ENCODE measurements at places on chromosomes 16 and 17.
A peak's percentile ranks its signal among the peaks of the same experiment; 100 is the strongest.

GRCh38 chr17:65332375-65332774 is 195.2 kb downstream of the RGS9 start:
- DNase-seq, result no peak

- DNase-seq, result no peak
Measured at GRCh38 chr17:42055027-42055426, 4.6 kb upstream of the C17orf113 start.

- no peak for DNase-seq
Measured at GRCh38 chr17:64491034-64491860, 5.6 kb downstream of the POLG2 start.

GRCh38 chr17:65850486-65850885 is 289.0 kb upstream of the AXIN2 start:
- no peak for DNase-seq

- DNase-seq, result no peak
Measured at GRCh38 chr17:63587770-63588169, 12.9 kb upstream of the TACO1 start.

- DNase-seq, result no peak
Measured at GRCh38 chr17:53191878-53192277, 630.8 kb upstream of the KIF2B start.

- no peak for DNase-seq
Measured at GRCh38 chr17:66405836-66406677, 103.6 kb downstream of the PRKCA start.

DNA sequence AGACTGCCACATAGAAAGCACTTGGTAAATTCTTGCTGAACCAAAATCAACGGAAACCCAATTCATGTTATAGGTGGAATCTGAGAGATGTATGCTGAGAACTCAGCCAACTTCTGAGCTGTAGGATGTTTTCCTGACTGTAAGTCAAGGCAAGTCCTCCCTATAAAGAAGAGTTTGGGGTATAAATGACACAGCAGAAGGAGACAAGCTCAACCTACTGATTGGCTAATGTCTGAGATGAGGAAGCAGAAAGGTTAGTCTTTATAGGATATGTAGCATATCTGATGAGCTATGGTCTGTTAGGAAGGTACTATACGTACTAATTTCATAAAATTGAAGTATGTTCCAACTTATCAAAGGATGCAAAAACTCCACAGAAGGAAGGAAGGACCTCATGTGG is 99.5 kb downstream of the XYLT1 start:
- no peak for DNase-seq

GRCh38 chr16:13098536-13098935 is 197.1 kb downstream of the SHISA9 start:
- no peak for DNase-seq

DNA sequence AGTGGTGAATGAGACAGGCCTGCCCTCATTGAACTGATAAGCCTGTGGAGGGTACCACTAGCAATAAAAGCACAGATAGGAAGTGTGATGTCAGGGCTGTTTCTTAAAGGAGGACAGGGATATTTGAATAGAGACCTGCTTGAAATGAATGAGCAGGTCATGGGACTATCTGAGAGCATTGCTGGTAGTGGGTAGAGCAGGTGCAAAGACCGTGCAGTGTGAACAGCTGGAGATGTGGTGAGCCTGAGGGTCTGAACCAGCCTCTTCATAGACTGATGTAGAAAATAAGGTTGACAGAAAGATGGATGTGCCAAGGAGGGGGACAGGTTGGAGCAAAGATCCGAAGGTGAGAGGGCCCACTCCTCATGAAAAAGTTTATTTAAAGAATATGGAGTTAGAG is 2.4 kb downstream of the NUP93 start:
- DNase-seq, result no peak

DNA sequence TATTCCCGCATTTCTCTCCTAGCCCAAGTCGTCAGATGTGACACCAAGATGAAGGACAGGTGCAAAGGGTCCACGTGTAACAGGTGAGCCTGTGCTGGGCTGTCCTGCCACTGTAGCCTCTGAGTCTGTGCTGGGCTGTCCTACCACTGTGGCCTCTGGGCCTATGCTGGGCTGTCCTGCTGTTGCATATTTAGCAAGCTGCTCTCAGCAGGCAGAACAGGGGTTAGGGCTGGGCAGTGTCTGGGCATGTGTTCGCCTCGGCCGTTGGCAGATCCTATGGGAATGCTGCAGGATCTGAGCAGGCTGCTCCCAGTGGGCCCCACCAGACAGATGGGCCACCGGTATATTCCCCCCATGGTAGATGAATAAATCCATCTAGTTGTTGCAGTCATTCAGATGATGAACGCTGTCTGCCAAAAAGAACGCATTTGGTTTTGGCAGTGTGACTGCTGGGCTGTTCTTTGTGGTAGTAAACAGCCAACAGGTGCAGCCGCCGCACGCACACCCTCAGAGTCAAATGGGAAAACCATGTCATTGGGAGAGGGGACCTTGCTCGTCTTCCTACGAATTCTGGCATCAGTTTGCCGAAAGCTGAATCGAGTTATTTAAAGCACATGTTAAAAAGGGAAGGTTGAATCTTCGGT is 49.2 kb downstream of the CRISPLD2 start:
- DNase-seq, result no peak

GRCh38 chr17:65438708-65439294 is 122.6 kb downstream of the AXIN2 start:
- DNase-seq, result no peak

DNA sequence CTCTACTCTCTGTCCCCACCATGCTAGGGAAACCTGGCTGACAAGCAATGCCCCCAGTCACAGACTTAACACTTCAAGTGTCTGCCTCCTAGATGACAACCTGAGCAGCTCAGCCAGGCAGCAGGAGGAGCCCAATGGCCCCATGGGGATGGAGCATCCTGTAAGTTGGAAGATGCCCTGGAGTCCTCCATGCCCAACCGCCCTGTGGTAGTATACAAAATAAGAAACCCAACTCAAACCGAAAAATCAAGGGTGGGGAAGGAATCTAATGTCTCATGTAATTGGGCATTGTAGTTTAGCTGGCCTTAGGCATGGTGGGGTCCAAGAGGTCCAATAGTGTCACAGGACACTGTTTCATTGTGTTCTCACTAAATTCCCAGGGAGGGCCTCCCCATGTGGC is 104.0 kb downstream of the AIPL1 start:
- no peak for DNase-seq

- peak; percentile 29 for DNase-seq
Measured at GRCh38 chr17:16215002-16215272, 397 bp downstream of the NCOR1 start.

DNA sequence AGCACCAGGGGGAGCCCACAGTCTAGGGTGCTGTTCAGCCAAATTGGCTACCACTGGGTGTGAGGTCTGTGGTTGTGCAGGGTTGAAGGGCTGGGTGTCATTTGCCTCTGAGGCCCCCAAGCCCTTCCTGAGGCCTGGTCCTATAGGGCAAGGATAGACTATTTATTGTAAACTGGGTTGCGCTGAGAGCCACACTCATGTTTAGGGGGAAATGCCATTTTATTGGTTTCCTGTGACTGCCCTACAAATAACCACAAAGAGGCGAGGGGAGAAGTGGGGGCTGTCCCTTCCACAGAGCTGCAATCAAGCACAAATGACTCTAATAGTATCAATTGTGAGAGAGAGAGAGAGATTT is 3.6 kb upstream of the ZCCHC14 start:
- no peak for DNase-seq

GRCh38 chr16:67760956-67761230 is 41.8 kb upstream of the GFOD2 start:
- no peak for DNase-seq

DNA sequence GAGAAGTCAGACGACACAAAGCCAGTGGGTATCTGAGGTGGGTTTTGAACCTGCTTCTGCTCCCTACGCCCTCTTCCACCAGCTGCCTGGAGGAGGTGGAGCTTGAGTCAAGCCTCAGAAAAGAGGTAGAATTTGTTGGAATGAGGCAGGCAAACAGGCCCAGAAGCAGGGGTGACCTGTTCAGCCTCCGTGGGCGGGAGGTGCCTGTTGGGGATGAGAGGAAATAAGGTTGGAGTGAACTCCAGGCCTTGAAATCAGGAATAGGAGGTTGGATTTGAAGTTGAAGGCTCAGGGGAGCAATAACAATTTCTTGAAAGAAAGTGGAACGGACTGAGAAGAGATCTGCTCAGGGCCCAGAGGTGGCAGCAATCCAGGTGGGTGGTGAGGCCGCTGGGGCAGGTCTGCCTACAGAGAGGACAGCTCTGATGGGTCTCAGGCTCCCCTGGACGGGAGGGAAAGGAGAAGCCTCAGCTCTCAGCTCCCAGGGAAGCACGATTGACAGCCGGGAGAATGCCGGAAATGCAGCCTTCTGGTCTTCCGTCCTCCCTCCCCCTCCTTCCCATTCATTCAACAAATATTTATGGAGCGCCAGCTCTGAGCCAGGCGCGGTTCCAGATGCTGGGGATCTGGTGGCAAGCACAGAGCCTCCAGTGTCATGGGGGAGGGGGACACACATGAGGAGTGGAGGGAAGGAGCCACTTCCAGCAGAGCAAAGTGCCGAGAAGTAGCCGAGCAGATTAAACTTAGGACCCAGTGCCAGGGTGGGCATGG is 61.9 kb upstream of the CIBAR2 start:
- no peak for DNase-seq

- DNase-seq, result no peak
Measured at GRCh38 chr16:17556276-17557052, 85.7 kb upstream of the XYLT1 start.

DNA sequence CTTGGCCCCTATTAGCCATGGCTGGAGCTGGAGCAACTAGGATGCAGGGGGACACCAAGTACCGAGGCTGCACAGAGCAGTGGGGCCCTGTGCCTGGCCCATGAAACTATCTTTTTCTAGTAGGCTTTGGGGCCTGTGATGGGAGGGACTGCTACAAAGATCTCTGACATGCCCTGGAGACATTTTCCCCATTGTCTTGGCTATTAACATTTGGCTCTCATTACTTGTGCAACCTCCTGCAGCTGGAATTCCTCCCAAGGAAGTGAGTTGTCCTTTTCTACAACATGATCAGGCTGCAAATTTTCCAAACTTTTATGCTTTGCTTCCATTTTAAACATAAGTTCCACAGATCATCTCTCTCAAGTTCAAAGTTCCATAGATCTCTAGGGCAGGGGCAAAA is 174.7 kb upstream of the ANKFN1 start:
- DNase-seq, result no peak

DNA sequence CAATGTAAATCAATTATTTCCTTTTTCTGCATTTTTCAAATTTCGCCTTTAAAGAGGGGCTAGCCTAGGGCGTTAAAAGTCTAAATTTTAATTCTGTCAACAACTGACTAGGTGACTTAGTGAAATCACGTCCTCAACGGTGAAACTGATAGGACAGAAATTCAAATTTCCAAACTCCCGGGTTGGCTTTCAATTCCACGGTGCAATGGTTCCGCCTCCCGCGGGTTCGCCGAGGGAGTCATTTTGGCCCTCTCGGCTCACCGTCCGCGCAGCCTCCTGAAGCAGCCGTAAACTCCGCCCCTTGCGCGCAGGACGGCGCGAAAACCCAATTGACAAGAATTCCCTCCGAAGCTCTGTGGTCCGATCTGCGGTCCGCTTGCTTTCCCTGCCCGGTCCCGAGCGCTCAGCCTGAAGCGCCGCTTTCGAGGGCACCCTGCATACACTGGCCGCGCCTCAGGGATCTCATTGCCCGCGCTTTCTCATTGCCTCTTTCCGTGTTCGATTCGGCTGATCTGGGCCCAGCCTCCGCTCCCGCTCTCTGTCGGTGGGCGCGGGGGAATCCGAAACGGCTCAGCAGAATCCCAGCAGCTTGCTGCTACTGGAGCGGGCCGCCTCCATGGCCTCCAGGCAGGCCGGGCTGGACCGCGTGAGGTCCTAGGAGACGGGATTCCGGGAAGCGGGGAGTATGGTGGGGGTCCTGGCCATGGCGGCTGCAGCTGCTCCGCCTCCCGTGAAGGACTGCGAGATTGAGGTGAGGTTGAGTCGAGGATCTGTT is at the start of gene ATAD5:
Gene ATAD5, plus strand, starts transcription at position 304 of the 775 bp plus-strand sequence. Its CDS starts 382 bp downstream, at position 686.
- peak; percentile 75 for DNase-seq

- DNase-seq, result peak; percentile 78
Measured at GRCh38 chr17:4143563-4144421, 795 bp downstream of the CYB5D2 start.

- no peak for DNase-seq
Measured at GRCh38 chr16:119295-119694, 19.2 kb downstream of the NPRL3 start.

- DNase-seq, result no peak
Measured at GRCh38 chr16:88806491-88807111, 3.0 kb downstream of the CDT1 start.

DNA sequence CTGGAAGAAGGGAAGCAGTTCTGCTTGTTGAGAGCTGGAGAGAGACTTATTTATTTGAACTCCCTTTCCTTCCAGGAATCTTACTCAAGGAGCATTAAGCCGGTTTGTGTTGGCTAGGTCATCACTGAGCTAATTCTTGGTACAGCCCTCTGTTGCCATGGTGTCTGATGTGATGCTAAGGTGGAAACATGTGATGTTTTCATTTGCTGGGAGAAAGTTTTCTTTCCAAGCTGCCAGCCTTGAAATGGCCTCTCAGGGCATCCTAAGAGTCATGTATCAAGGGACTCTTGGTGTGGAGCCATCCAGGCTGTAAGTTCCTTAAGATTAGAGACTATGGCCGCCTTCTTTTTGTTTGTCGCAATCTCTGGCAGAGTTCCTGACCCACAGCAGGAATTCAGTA is 4.2 kb downstream of the PSKH1 start:
- no peak for DNase-seq

GRCh38 chr17:56230660-56231059 is 77.4 kb downstream of the ANKFN1 start:
- DNase-seq, result no peak

- no peak for DNase-seq
Measured at GRCh38 chr16:72961863-72962262, 86.1 kb downstream of the ZFHX3 start.

- no peak for DNase-seq
Measured at GRCh38 chr17:80116276-80116920, 15.0 kb downstream of the GAA start.

GRCh38 chr17:17511881-17512858 is 16.0 kb upstream of the RASD1 start:
- DNase-seq, result no peak

DNA sequence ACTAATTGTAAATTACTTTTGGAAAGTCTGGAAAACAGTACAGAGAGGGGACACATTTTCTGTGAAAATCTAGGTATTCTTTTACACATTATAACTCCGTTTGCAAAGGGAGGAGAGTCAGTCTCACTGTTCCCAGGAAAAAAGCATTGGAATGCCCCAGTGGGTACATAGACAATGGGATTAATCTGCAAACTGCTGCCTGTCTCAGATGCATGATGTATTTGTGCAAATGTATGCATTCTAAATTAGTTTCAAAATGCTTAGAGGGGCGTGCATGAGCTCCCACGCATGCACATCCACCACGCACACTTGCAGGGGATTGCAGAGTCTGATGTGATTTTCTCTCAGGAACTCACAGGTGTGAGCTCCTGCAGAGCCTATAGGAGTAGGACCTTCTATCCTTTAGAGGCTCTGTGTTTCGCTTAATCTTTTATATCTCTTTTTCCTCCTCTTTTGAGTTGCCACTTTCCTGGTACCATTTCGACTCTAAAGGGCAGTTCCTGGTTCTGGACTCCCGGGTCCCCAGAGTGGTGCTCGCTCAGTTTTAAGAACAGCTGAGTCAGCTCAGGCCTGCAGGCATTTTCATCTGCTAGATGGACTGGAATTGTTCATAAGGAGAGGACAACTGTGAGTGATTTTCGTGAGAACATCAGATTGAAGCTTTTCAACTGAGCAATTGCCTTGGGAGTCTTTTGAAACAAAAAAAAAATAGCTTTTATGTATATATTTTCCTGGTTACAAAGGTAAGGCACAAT is 1.1 kb downstream of the BCO1 start:
- no peak for DNase-seq

- DNase-seq, result no peak
Measured at GRCh38 chr16:75580-76501, 2.2 kb upstream of the MPG start.

- DNase-seq, result no peak
Measured at GRCh38 chr16:8863594-8864424, 5.0 kb downstream of the CARHSP1 start.
